ENCODE measurements at places on chromosomes 2 and 18. TPM values are rescaled to one million over a fixed set of nuclear protein-coding genes. Genes with fewer than 3 reads are reported as not detected.

Gene LYPD1
- not detected for total RNA-seq

Gene HAAO
- 1.9 TPM for total RNA-seq

Gene OR6B2
- not detected for total RNA-seq

DNA sequence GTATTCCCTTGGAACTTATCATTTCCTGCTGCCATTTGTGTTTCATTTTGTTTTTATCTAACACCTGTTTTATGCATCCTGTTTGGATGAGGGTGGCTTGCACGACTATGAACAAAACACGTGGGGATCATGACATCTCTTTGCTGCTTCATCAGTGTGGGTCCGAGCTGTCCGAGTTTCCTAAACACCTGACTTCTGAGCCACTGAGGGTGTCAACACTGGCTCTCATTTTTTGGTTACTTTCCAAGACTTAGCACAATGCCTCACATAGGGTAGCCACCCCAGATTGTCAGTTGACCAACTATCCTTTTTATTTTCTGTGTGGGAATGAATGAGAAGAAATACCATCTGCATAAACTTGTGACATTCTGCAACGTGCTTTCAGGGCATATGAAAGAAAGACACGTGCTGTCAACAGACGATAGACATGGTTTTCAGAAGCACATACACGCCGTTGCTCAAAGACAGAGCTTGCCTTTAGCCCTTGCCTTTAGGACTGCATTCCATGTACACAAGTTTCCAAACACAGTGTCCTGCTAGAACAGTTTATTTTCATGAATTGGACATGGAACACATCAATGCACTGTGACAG lies 166.7 kb downstream of the MYT1L start:
- no peak for DNase-seq

DNA sequence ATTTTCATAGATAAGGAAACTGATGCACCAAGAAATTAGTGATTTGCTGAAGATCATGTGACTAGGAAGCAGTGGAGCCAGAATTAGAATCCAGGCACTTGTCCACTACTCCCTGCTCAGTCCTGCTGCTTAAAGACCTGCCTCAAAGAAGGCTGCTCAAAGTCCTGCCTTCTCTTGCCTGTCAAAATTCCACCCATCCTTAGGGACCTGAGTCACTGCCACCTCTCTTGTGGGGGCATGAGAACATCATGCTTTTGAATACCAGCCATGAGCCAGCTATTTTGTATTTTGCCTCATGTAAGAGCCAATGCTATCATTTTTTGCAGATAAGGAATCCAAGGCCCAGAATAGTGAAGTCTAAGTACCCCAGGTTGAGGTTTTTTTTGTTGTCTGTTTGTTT lies 47.1 kb downstream of the DDX1 start:
- no peak for DNase-seq

GRCh38 chr2:134201533-134201932 lies 52.3 kb upstream of the MGAT5 start:
- no peak for DNase-seq

GRCh38 chr2:121505986-121506586 lies 24.6 kb upstream of the RNU4ATAC start:
- DNase-seq = no peak

DNA sequence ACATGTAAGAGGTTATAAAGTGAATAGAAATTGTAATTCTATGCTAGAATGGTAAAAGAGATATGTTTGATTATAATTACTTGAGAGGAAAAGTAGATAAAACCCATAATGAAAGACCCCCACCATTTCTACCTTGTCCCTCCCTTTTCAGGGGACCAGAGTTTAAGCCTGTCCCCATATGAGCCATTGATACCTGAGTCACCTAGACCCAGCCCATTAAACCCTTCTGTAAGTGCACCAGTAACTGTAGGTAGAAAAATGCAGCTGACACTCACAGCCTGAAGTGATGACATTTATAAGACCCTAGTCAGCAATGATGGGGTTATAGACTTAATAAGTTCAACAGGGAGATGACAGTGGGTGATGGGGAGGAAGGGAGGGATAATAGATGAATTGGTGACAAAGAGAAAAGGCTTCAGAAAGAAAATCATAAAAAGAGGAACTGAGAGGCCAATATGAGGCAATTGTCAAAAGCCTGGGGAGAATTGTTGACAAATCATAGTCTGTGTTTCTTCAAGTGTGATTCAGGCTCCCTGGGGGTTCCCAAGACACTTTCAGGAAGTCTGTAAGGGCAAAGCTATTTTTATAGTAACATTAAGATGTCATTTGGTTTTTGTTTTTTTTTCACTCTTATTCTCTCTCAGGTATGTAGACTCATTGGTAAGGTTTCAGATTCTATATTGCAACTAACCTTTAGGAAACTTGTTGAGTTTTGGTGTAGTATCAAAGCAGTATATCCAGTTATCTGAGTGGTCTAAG lies 544.2 kb downstream of the SATB2 start:
- DNase-seq = no peak
